ENCODE measurements at places on chromosomes 12 and 14.
A peak's percentile ranks its signal among the peaks of the same experiment; 100 is the strongest.

GRCh38 chr12:112116232-112117060, 7.9 kb upstream of the NAA25 start:
- DNase-seq, result peak; percentile 65

DNA sequence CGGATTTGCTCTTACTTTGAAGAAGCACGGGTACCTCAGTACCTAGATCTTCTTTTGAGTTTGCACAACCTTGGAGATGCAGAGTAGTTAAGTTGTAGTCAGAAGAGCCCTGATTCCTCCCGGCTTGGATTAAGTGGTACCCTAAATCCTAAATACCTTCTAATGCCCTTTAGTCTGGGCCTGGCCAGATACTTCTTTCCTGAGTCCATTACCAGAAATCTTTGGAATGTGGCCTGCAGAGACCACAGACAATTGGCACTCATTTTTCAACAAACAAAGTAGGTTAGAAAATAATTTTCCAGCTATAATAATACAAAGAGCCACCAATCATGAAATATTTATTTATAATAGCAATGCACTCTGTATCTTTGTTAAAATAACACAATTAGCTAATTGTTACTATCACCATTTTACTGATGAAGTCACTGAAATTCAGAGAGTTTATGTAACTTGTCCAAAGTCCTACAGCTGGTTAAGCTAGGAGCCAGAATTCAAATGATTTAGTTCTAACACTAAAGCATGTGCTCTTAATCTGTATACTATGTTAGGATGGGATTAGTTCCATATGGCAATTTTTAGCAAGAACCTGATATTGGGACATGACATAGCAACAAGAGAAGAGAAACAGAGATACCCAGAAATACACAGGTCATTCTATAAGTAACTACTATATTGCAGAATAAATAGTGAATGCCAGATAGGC, 132.1 kb upstream of the PDZRN4 start:
- no peak for DNase-seq

DNA sequence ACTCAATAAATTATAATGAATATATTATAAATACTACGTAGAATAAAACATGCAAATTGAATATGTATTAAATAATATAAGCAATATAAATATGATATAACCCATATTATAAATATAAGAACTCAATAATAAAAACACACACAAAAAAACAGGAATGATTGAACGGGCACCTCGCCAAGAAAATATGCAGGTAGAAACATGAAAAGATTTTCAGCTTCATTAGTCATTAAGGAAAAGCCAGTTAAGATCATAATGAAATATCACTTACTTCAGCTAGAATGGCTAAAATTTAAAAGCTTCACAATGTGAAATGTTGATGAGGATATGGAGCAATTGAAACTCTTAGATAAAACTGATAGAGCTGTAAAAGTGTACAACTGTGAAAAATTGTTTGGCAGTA, 17.8 kb upstream of the SEL1L start:
- no peak for DNase-seq

GRCh38 chr12:117068492-117068891, 30.7 kb downstream of the TESC start:
- no peak for DNase-seq

DNA sequence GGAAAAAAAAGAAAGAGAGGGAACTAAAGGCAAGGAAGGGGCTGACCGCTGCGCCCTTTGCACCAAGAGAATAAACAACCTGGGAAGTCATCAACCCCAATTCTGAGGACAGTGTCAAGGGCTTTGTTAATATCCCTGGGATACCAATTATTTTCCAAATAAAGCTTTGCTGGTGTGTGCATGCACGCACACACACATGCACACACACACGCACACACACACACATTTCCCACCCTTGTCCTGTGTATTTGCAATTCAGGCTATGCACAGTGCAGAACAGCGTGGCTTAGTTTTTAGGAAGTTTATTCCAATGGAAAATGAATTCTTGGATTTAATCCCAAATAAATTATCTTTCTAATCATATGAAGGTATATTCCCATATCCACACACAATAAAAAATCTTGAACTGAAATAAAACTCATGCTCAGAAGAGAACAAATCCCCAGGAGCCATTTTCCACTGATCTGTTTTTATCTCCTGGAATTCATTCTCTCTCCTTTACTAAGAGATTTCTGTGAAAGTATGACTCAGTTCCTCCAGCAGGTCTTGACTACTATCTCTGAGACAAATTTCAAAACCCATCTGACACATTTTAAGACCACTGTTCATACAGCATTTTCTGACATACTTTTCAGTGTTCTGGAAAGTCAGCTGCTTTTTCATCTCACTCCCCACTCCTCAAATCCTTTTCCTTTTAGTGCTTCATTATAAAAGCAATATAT, 334.4 kb upstream of the ATP2B1 start:
- no peak for DNase-seq

GRCh38 chr12:105204916-105205315, 31.1 kb downstream of the APPL2 start:
- DNase-seq, result no peak

- DNase-seq, result no peak
Observed at GRCh38 chr14:65769151-65769550, 356.6 kb downstream of the FUT8 start.

- no peak for DNase-seq
Observed at GRCh38 chr12:22014783-22015144, 31.3 kb upstream of the CMAS start.

GRCh38 chr12:10160617-10161385, 11.1 kb downstream of the OLR1 start:
- no peak for DNase-seq

DNA sequence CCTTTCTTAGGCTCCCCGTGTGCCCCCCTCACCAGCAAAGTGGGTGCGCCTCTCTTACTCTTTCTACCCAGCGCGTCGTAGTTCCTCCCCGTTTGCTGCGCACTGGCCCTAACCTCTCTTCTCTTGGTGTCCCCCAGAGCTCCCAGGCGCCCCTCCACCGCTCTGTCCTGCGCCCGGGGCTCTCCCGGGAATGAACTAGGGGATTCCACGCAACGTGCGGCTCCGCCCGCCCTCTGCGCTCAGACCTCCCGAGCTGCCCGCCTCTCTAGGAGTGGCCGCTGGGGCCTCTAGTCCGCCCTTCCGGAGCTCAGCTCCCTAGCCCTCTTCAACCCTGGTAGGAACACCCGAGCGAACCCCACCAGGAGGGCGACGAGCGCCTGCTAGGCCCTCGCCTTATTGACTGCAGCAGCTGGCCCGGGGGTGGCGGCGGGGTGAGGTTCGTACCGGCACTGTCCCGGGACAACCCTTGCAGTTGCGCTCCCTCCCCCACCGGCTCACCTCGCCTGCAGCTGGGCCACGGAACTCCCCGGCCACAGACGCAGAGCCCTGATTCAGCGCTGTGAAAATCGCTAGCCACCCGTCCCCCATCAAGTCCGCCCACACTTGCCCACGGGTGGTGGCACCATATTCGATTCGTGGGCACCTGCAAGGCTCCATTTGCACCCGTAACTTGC, 1.3 kb downstream of the TMEM233 start:
- no peak for DNase-seq

- no peak for DNase-seq
Observed at GRCh38 chr12:110556705-110557104, 26.4 kb downstream of the PPTC7 start.

- peak; percentile 6 for DNase-seq
Observed at GRCh38 chr12:124464062-124464461, 103.3 kb downstream of the NCOR2 start.

DNA sequence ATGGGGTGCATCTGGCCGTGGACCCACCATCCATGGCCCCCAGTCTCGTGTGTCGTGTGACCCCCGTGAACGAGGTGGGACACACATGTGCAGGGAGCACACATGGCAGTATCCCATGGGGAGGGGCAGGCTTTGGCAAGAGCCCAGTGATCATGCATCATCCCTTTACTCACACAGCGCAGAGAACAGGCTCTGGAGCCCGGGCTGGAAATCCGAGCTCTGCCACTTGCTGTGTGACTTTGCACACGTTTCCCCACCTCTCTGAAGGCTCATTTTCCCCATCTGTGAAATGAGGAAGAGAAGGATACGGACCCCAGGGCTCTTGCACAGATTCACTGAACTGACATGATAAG, 119.9 kb downstream of the PHETA1 start:
- DNase-seq, result no peak

DNA sequence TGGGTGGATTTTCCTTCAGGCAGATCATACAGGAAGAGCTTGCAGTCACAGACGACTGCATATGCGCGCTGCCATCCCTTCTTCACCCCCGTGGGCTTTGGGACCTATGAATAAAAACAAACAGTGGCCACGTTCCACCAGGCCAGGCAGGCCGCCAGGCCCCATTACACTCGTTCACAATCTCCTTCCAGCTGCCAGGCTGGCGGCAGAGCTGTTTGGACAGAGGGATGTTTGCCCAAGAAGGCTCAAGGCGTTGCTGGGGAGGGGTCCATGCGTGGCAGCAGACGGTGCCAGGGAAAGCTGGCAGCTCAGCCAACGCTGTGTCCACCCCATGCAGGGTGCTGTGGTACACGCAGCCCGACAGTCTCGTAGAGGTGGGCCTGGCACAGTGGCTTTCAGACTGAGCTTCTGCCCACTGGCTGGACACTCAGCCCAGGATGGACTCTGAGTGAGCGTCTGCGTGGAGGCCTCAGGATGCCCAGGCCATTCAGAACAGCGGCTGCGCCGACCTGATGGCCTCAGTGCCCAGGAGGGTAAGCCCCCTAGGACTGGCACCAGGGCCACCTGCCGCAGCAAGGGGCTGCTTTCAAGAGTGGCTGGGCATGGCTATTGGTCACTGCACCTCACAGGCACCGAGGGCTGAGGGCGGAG, 27.5 kb downstream of the AMN start:
- DNase-seq, result peak; percentile 66

GRCh38 chr12:48690990-48691389, 9.0 kb upstream of the KANSL2 start:
- no peak for DNase-seq

Measured in NCI-H2029 (cell line).